SK-N-SH (cell line): ENCODE measurements at places on chromosomes 5 and 9.

DNA sequence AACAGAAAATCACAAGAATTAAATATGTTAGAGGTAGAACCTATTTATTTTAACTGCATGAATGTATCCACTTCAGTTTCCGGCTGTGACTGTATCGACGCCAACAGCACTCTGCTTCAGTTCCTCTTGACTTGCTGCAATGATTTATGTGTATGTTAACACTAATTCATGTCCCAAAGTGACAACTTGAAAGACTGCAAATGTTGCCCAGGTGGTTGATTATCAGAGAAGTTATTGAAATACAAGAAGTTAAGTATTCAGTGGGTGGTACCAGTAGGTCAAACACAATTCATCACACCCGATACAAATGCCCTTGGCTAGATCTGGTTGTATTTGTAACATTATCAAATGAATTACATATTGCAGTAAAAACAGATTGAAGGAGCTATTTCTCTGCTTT is 622.7 kb upstream of the CDH18 start:
- no peak for DNase-seq

GRCh38 chr5:84487963-84488362 is 103.3 kb upstream of the EDIL3 start:
- DNase-seq: no peak

DNA sequence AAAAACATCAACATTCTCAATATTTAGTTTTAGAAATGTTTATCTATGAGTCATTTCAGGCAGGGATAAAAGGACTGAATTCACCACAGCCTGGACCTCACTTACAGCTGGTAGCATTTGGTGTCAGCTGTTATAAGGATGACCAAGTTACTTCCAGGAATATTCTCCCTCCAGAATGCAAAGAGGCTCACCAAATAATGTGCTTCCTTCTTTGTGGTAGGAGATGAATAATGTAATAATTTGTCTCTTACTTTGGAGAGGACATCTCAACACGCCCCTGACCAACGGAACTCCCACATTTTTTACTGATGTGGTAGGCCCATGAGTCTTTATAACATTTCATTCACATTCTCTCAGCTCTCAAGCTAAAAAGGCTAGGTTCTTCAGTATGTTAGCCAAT is 825.9 kb upstream of the GRAMD2B start:
- no peak for DNase-seq

- no peak for DNase-seq
These were observed 11.4 kb upstream of the GRIN1 start for GRCh38 chr9:137127301-137128157.

DNA sequence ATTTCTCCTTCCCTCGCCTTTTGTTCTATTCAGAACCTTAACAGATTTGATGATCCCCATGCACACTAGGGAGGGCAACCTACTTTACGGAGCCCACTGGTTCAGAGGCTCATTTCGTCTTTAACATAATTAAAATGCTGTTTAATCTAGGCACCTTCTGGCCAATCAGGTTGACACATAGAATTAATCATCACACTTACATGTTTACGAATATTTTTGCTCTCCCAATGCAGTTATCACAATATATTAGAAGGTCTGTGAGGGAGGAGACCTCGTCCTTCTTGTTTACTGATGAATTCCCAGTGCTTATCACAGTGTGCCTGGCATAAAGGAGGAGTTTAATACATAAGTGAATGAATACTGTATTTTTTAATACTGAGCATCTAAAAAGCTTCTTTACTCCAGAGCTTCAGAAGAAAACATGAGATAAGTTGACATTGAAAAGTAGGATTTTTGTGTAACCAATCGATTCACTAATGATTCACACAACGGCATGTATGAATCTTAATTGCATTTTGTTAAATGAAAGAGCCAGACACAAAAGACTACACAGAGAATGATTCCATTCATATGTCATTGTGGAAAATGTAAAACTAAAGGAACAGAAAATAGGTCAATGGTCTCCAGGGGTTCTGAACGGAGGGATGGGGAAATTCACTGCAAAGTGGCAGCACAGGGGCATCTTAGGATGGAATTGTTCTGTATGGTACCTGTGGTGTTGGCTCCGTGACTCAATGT is 78.6 kb upstream of the VCAN start:
- no peak for DNase-seq

DNA sequence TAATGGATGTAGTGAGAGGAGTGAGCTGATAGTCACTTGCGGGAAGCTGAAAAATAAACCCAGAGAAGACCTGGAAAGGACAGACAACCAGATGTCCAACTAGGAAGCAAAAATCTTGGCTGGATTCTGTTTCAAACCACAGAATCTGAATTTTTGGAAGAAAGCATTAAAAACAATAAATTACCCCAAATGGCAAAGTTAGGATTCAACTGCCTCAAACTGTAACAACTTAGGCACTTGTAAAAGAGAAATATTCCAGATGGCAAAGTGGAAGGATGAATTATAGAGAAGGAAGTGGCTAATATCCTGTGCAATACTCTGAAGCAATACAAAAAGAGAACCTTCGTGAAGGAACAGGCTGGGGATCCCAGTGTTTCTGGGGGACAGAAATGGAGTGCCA is 46.8 kb upstream of the SLIT3 start:
- DNase-seq: no peak

- DNase-seq: no peak
These were observed 21.4 kb downstream of the ZNF608 start for GRCh38 chr5:124725040-124725434.

GRCh38 chr9:83342731-83343130 is 195.5 kb downstream of the FRMD3 start:
- no peak for DNase-seq

- DNase-seq: no peak
These were observed 196.4 kb downstream of the EFNA5 start for GRCh38 chr5:107474361-107474715.

DNA sequence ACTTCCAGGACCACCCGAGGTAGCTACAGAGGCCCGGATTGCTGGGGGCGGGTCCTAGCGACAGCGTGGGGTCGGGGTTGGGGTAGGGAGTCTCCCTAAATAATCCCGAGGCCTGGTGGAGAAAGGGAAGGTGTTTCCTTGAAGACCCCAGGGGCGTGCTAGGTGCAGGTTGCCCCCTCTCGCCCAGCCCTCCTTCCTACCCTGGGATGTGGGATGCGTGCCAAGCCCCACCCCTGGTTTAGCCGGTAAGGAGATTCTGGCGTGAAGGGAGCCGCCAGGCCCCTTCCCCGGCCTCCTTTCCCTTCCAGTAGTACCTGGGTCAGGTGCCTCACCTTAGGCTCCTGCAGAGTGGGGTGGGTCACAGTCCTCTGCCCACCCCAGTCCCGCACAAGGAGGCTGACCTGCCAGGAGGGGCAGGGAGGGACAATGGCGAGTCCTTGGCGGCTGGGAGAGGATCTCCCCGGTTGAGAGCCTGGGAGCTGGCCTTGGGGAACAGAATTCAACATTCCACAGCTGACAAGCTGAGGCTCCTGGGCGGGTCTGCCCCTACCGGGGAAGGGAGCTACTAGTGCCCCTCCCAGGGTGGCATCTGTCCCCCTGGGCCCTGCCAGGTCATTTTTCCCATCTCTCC is 674 bp downstream of the TSPAN17 start:
- peak; percentile 82 for DNase-seq
